Stimulated activated CD4-positive, alpha-beta T cell treated with anti-CD3 and anti-CD28 coated beads, Interleukin-15, amount 100 ng/mL, for 24 hours (primary cell): ENCODE measurements at places on chromosomes 12 and 14.
A peak's percentile ranks its signal among the peaks of the same experiment; 100 is the strongest.

- DNase-seq: no peak
Observed at GRCh38 chr14:97779140-97779539, 982.0 kb downstream of the VRK1 start.

GRCh38 chr12:93571365-93571924 is 1.0 kb upstream of the SOCS2 start:
- DNase-seq: peak; percentile 73

DNA sequence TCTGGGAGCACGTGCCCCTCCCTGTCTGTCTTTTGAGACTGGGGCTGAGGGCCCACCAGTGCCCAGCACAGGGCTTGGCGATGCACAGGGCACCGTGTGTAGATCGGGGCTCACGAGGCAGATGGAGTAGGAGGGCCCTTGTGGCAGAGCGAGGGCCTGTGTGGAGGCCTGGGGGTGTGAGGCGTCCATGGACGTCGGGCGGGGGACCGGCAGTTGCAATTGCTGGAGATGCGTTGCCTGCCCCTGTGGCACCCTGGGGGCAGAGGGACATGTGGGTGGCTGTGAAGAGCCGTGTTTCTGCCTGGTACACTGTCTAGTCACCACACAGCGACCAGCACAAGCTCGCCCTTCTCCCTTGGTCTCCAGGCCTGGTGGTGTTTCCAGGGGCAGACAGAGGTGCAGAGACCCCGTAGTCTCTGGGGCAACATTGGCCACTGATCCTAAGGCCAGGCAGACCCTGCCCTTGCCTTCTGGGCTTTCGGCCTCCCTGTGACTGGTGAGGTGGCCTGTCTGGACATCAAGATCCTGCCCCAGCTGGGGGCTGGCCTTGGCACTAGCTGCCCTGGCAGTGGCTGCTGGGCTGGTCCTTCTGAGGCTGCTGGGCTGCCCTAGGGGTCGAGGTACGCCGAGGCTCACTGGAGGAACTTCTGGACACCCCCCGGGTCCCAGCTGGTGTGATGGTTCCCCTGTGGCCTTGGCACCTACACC is 14.5 kb downstream of the KIF26A start:
- no peak for DNase-seq

DNA sequence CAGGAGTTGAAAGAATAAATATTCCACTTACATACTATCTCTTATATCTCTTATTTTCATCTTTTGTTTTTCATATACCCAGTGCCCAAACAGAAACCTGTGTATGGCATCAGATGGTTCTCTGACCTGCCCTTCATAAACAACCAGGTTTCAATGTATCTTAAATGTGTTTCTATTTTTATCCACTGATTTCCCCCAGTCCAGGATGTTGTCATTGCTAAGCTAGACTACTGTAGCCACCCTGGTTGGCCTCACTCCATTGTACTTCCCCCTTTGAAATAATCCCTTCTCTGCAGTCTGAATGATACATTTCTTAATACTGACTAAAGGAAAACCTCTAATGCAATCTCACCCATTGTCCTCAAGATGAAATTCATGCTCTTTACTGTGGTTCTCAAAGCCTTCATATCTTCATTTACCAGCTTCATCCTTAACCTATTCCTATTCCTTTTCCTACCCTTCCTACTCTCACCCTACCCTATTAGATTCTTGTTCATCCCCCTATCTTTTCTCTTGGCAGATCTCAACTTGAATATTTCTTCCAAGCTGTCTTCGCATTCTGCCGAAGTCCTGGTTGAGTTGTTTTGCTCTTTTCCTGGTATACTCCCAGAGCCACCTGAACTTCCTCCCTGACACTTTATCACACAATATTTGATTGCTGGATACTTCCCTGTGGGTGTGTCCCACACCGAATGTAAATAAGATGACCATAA is 312.4 kb downstream of the FOXG1 start:
- no peak for DNase-seq

DNA sequence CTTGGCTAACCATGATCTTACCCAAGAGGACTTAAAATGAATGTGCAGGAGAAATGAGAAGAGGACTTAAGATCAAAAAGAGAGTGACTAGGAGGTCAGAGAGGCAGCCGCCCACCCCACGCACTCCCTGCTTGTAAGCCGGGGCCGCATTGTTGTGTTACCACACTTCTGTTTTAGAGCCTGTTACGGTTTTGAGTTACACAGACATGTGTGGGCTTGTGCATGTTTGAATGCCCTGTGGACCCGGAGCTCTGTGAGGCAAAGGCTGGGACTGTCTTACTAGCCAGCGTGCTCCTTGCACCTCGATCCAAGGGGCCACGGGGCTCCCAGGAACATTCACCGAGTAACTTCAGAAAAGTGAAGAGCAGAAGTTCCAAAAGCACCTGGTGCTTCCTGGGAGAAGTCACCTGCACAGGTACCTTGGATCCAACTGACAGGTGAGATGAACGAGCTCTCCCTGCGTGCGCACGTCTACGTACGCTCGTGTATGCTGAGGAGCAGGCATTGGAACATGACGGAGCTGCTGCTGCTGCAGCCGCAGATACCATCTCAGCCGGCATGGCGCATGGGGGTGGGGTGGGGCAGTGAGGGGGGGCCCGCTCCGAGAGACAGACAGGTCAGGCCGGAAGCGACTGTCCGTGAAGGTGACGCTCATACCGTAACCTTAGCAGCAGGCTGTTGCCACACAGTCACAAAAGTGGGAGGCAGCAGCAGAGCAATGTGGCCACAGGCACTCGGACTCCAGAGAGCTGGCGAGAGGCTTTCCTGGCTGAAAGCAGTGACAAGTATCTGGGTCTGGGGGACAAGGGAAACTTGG is 23.7 kb downstream of the SFSWAP start:
- DNase-seq: no peak

DNA sequence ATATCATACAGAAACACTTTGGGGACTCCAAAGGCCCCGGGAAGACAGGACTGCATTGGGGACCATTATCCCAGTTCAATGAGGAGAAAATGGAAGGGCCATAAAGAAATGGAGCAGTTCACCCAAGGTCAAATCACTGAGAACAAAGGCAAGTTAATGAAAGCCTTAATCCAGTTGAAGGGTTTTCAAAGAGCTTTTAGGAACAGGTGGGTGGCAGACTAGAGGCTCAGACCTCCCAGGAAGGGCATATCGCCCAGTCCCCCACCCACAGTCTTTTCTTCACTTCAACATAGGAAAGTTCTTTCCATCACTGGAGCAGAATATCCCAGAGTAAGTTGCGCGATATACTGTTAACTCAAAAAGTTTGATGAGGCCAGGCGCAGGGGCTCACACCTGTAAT is 136.1 kb upstream of the CCND2 start:
- no peak for DNase-seq
